Esophagus squamous epithelium (tissue), 5 donors: ENCODE measurements at places on chromosomes 12 and 14.

GRCh38 chr12:96359328-96359727, 40.9 kb downstream of the CDK17 start:
- DNase-seq: no peak

DNA sequence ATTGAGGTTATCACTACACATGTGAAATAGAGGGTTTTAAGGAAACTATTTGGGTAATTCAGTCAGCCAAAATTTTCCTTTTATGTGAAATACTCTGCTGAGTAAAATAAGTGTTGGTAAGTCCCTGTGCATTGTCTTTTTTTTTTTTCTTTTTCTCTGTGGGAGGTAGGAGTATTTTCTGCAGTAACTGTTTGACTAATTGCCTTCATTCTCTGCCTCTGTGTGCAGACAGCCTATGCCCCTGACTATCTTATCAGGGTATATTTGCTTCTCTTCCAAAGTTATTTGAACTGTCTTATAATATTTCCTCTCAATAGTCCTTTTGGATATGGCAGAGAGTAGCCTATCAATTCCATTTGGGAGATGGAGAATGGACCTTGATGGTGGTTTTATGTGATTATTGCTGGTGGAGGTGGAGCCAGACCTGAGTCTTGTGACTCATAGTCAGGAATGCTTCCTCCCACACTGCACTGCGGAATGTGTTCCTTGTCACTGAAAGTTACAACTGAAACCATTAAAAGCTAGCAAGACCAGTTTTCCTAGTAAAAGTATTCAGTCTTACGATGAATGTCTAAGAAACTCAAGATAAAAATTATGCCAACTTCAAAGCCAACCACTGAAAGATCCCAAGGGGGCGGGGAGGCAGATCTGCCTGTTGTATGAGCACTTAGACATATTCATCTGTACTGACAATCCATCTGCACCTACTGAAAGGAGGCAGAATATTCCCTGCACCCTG, 40.9 kb upstream of the STXBP6 start:
- DNase-seq: no peak

- no peak for DNase-seq
Measured at GRCh38 chr14:31127690-31128089, 79.9 kb downstream of the HECTD1 start.

GRCh38 chr12:85784096-85784720, 52.0 kb downstream of the RASSF9 start:
- no peak for DNase-seq

- DNase-seq: no peak
Measured at GRCh38 chr14:36989806-36990205, 182.6 kb downstream of the SLC25A21 start.

DNA sequence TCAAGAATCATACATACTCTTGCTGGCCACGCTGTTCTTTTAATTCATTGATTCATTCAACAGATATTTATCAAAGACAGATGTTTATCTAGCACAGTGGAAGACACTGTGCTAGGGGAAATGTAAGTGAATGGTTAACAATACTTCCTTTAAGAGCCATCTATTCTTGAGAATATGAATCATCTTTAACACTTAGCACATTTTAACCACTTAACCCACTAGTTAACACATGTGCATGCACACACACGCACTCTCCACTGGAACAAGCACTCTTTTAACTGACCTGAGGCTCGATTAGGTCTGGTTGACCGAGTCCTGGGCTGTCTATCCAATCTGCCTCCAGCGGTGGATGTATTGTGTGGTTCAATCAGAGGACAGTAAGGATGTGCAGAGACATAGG, 34.6 kb downstream of the LMNTD1 start:
- DNase-seq: no peak

GRCh38 chr12:12079291-12079690, 8.6 kb downstream of the BCL2L14 start:
- DNase-seq: no peak

GRCh38 chr12:30896461-30896860, 30.1 kb upstream of the TSPAN11 start:
- no peak for DNase-seq

GRCh38 chr14:75389679-75390078, 38.1 kb upstream of the JDP2 start:
- DNase-seq: no peak

GRCh38 chr12:117182866-117183265, 7.4 kb downstream of the FBXO21 start:
- DNase-seq: no peak

DNA sequence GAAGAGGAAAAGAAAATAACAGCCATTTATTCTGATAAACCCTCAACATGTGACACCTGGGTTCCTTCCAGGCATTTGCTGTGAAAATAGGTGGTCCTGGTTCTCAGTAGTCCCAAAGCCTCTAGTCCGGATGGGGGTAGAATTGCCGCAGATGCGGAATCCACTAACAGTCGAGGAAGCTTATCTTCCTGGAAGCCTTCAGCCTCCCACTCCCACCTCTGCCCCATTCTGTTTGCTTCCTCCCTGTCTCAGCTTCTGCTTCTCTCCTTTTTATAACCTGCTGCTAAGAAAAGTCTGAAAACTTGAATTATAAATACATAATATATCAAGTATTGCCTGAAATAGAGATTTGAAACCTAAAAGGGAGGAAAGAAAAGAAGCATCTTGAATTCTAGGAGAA, 14.0 kb upstream of the MAP3K9 start:
- DNase-seq: no peak

DNA sequence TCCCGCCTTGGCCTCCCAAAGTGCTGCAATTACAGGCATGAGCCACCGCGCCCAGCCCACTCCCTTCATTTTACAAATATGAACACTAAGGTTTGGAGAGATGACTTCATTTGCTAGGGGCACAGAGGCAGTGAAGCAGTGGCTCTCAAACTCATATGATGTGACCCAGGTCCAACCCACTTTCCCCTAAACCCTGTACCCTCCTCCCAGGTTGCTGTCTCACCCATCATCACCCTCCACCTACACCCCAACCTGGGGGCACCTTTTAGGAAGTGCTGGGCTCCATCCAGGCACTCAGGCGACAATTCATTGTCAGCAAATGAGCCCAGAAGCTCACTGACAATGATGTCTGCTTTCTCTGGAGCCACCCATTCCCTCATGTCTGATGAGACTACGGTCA, 4.8 kb upstream of the RBM23 start:
- no peak for DNase-seq

DNA sequence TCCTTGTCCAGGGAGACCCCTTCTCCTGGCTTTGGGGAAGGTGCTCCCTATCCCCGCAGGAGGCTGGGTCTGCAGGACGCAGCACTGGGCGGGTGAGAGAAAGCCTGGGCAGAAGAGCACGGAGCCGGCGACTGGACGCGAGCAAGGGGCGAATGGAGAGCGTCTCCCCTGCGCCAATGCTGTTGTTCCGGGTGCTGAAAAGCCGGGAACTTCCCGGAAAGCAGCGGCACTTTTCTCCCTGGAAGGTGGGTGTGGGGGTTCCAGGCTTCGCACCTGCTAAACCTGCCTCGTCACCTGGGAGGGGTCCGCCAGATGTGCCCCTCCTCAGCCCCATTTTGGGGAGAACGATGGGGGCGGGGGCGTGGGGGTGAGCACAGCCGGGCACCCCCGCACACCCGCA, 417.1 kb upstream of the TMTC1 start:
- DNase-seq: no peak

DNA sequence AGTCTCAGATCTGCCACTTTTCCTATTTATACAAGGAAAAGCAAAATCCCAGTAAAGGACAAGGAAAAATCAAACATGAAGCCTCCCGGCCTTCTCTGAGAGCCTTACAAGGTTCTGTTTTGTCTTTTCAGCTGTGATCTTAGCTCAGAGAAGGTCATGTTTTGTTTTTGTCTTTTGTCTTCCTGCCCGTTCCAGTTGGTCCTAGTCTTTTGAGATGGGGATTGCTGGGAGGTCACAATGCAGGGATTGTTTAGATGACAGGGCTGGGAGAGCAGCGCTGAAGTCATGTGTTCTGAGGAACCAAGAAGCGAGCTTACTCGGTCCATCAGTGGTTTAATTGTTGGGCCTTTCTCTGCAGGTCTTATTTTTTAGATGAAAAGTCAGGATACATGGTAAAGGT, 6.0 kb downstream of the PLEKHH1 start:
- no peak for DNase-seq

- DNase-seq: no peak
Measured at GRCh38 chr12:54945082-54945481, 39.5 kb downstream of the TESPA1 start.

- no peak for DNase-seq
Measured at GRCh38 chr14:45041641-45042040, 42.3 kb upstream of the PRPF39 start.

- no peak for DNase-seq
Measured at GRCh38 chr14:80629606-80630005, 311.9 kb downstream of the CEP128 start.

GRCh38 chr12:10362325-10362724, 27.5 kb downstream of the KLRK1 start:
- DNase-seq: no peak

GRCh38 chr14:58198086-58198485, 1.9 kb upstream of the ACTR10 start:
- no peak for DNase-seq

DNA sequence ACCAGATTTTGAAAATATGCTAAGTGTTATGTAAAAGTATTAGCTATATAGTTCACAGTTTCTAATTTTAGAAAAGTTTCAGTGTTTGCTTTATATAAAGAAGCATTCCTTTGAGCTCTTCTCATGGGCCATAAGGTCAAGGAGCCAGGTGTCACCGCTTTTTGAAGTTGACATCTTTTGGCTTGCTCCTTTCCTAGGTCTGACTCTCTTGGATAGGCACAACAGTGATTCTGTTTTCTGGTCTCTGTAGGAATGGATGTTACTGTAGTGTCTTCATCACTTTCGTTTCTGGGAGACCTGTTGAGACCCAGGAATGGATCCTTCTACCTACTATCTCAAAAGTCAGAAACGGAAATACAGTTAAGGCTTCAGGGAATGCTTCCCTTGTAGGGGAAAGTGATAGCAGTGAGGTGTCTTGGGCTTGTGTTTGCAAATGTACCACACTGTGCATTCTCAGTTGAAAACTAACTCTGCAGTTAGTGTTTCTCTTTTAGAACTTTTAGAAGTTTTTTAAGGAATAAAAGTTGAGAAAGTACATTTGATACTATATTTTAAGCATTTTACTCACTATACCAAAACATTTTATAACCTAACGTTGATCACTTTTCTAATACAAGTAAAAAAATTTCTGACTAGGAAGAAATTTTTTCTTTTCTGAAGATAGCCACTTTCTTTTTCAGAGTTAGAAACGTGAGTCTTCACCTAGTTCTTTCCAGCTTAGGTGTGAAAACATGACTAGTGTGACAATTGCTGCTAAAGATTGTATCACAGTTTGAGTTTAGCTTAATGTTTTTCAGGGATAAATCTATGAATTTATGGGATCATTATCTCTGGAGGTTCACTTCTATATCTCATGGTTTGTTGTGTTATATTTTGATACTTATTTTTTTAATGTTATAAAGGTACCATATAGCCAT, 20.8 kb downstream of the VRK1 start:
- no peak for DNase-seq

DNA sequence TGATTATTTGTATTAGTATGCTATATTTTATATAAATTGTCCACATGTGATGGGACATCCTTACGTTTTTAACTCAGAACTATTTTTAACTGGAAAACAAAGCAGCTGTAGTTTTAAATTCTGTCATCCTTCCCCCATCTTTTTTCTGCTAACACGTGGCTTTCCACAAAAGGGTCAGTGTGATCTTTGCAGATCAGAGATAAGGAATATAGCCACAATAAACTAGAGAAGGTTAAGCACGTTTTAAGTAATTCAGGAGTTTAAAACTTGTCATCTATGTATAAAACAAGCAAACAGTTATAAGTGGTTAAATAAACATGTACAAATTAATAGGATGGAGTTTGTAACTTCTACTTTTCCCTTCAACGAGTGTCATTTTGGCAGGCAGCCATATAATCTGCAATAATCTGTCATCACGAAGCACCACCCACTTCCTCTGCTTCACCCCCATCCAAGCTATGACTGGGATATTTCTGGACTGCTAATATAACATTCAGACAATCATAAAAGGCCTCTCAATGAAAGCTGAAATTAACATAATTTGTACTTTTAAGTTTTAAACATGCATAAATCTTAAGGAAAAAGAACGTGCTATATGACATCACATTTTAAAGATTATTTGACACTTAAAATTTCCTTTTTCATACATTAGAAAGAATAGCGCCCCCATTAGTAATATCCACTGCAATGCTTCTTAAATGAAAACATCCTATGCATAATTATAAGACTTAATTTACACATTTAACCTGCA, 15.3 kb downstream of the TAOK3 start:
- no peak for DNase-seq

- no peak for DNase-seq
Measured at GRCh38 chr14:62947301-62947700, 98.0 kb downstream of the KCNH5 start.

GRCh38 chr12:12745576-12746211, 28.5 kb downstream of the CDKN1B start:
- no peak for DNase-seq

- DNase-seq: no peak
Measured at GRCh38 chr12:96258104-96258961, 64.2 kb downstream of the ELK3 start.

DNA sequence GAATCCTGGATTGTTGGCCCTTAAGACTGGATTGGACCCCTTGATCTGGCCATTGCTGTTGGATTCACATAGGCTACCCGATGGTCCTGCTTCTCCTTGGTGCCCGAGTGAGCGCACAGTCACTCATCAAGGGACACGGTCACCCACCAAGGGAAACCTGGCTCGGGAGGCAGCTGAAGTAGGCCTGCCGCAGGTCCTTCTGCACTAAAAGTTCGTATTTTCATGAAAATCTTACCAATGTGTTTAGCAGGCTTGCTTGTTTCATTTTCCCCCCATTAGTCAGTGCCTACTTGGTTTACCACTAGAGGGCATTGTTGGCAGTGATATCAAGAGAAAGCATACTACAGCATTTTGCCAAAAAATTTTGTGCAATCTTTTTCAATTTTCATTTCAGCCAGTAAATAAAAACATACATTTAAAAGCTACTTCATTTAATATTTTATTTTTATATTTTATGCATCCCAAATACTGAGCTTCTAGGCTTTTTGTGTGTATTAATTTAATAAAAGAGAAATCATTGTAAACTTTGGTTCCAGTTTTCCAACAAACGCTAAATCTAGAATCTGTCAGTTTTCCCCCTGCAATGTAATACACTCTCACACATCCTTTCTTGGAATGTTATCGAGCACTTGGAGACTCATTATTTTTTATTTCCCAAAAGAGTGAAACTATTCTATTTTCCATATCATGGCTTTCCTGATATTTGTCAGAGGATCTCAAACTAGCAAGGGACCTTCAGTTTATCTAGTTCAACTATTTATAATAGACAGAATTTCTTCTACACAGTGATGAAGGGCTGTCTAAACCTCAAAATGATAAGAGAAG, 116.7 kb downstream of the LMNTD1 start:
- DNase-seq: no peak

GRCh38 chr14:30291216-30291615, 267.7 kb upstream of the G2E3 start:
- no peak for DNase-seq
